ENCODE measurements at places on chromosomes 5 and 9. TPM values are rescaled to one million over a fixed set of nuclear protein-coding genes. Genes with fewer than 3 reads are reported as not detected.
A peak's percentile ranks its signal among the peaks of the same experiment; 100 is the strongest.

- DNase-seq = no peak
Measured at GRCh38 chr5:27548484-27548883, 510.1 kb upstream of the CDH9 start.

DNA sequence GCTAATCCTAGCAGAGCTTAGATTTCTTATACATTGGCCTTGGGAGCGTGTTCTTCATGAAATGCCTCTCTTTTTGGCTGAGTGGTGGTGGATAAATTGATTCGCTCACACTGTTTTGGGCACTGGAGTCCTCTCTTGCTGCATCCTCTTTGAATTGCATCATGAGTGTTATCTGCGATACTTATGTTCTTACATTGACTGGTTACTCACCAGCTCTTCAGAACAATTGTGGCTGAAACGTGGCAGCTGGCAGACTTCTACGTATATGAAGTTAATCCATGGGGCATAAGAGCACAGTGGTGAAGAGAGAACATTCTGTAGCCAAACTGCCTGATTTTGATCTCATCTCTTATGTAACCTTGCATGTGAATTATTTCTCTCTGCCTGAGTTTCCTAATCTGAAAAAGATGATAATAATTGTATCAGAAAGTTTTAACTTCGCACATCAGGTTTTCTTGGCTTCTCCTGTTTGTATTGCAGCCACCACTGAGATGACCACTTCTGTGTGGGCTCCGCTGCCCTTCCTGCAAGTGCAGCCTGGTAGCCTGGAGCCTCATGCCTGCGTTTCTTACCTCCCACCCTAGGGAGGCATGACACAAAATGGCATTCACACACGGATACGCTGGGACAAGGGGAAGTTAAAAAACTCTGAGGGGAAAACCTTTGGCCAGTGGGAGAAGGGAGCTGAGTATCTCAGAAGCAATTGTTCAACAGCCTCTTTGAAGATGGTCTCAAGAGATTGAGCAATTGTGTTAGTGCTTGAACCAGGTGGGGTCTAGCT, 295.2 kb downstream of the ARHGAP26 start:
- no peak for DNase-seq

- peak; percentile 45 for DNase-seq
Measured at GRCh38 chr9:127491516-127491915, 40.2 kb downstream of the LRSAM1 start.

The PROB1 gene
- 1.3 TPM for total RNA-seq

The NUTM2F gene
- not detected for total RNA-seq
